Stimulated activated CD4-positive, alpha-beta T cell treated with anti-CD3 and anti-CD28 coated beads, Interleukin-1b, Interleukin-23, amount 100 ng/mL, for 1 hour (primary cell): ENCODE measurements at places on chromosomes 1 and 21.
A peak's percentile ranks its signal among the peaks of the same experiment; 100 is the strongest.

DNA sequence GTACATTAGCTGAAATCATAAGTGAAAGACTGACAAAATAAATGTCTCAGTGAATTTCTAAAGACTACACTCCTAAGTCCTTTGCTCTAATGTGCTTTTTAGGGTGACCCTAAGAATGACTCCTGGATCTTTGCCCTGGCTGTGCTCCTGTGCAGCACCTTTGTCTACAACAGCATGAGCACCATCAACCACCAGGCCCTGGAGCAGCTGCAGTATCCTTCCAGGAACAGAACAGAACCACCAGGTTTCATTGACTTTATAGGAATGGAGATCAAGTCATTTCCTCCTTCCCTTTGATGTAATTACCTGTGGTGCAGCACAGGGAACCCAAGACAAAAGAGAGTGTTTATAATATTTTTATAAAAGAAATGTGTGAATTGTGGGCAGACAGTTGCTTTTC lies 14.1 kb downstream of the GBP6 start:
- DNase-seq = no peak

DNA sequence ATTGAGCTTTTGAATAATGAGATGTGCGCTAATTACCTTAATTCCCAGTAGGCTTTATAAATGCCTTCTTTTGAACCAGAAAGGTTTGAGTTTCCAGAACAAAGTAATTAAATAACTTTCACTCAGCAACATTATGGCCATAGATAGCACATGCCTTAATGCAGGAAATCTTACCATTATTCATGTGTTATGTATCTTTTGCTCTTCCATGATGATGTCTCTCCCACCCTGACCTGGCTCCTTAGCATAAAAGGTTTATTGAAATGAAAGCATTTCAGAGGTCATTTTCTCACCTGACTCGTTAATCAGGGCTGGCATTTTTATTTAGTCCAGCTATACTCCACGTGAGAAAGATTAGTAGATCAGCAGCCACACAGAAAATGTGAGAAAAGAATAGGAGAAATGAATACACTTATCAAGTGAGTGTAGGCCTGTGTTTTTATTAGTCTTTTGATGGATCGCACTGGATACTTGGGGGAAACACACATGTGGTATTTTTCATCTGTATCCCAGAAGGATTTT lies 180.2 kb downstream of the ATP6V1G3 start:
- no peak for DNase-seq

GRCh38 chr1:102967786-102968185 lies 140.5 kb downstream of the COL11A1 start:
- DNase-seq = no peak

- DNase-seq = no peak
Measured at GRCh38 chr1:150021191-150021694, 10.7 kb upstream of the OTUD7B start.

- no peak for DNase-seq
Measured at GRCh38 chr21:25578056-25578961, 29.0 kb downstream of the MRPL39 start.

GRCh38 chr1:94191216-94191615 lies 46.2 kb downstream of the ARHGAP29 start:
- no peak for DNase-seq

GRCh38 chr1:14110040-14110439 lies 410.1 kb downstream of the PRDM2 start:
- no peak for DNase-seq

DNA sequence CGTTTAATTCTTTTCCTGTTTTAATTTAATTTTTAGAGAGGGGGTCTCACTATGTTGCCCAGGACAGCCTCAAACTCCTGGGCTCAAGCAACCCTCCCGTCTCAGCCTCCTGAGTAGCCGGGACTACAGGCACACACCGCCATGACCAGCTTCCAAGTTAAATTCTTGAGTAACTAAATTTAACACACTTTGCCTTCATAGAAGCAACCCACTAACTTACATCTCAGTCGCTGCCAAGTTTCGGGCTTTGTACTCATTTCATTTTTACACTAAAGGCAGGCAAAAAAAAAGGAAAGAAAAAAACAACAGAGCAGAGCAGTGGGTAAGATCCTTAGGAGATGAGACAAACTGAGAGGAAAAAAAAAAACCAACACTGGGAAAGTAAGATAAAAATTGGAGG lies 3.5 kb downstream of the TIAM1 start:
- no peak for DNase-seq

GRCh38 chr1:176799327-176799726 lies 336.4 kb downstream of the PAPPA2 start:
- DNase-seq = no peak

- DNase-seq = no peak
Measured at GRCh38 chr1:33420870-33421775, 9.8 kb downstream of the PHC2 start.

DNA sequence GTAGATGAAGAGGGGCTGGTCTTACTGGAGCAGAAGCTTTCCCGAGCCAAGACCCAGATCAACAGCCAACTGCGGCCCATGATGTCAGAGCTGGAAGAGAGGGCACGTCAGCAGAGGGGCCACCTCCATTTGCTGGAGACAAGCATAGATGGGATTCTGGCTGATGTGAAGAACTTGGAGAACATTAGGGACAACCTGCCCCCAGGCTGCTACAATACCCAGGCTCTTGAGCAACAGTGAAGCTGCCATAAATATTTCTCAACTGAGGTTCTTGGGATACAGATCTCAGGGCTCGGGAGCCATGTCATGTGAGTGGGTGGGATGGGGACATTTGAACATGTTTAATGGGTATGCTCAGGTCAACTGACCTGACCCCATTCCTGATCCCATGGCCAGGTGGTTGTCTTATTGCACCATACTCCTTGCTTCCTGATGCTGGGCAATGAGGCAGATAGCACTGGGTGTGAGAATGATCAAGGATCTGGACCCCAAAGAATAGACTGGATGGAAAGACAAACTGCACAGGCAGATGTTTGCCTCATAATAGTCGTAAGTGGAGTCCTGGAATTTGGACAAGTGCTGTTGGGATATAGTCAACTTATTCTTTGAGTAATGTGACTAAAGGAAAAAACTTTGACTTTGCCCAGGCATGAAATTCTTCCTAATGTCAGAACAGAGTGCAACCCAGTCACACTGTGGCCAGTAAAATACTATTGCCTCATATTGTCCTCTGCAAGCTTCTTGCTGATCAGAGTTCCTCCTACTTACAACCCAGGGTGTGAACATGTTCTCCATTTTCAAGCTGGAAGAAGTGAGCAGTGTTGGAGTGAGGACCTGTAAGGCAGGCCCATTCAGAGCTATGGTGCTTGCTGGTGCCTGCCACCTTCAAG lies 57.3 kb downstream of the LAMC2 start:
- no peak for DNase-seq

DNA sequence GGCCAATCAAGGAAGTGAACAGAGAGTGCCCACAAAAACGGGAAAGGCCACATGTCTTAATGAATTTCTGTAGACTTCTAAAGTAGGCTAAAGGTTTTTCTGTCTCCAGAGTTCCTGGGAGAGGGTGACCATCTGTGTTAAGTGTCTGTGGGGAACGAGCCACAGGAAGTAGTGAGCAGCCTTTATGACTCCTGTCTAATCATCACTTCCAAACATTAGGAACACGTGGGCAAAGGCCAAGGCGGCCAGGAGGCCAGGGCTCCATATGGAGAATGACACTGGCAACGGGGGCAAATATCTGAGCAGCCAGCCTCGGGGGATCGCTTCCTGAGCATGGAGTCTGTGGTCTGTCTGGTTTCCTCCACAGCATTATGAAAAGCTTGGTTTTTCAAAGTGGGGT lies 7.1 kb downstream of the FAM89A start:
- no peak for DNase-seq

DNA sequence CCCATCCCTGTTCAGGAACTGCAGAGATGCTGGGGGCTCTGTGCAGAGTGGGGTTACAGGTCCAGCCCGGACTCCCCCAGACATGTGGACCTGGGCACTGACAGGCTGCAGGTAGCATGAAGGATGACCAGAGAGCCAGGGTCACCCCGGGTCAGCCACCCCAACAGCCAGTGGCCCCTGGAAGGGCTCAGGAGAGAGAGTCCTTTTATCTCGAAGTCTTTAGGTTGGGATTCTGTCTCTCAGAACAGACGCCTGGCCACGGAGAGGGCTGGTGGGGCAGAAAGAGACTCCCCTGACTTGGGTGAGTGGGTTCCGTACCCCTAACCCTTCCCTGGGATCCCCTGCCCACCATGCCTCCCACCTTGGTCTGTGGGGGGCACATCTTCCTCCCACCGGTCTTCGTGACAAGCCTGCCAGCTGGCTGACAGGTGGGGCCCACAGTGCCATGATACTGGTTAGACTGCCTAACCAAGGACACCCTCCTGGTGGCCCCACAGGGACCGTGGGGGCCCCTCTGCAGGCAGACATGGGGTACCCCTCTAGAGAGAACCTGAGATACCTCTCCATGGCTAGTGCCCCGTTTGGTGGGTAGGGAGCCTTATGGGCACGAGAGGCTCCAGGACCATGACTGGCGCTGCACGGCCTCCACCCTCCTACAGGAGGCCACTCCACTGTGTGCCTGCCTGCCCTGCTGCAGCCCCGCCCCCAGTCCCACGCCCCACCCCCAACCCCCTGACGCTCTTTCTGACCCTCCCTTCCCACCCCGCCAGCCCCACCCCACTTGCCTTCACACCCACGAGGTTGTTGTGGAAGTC lies 24.2 kb downstream of the WNT9A start:
- no peak for DNase-seq

GRCh38 chr1:2887941-2888855 lies 86.7 kb upstream of the TTC34 start:
- no peak for DNase-seq

- DNase-seq = no peak
Measured at GRCh38 chr1:151720974-151721787, at the start of gene RIIAD1. Gene RIIAD1, plus strand, starts transcription at chr1:151721522. Its CDS starts 15 bp downstream, at chr1:151721537.

DNA sequence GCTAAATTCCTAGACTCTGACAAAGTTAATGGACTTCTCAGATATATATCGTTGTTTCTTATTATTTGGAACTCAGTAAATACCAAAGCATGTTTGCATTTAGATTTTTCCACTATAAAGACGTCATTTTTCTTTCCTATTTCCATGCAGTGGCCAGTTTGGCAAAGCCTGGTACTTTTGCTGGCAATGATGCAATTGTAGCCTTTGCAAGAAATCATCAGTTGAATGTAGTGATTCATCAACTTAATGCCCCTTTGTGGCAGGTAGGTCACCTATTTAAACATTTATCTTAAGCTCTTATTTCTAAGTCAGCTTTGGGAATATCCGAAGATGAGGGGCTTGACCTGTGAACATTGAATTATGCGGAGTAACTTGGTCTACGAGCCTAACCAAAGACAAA lies 12.0 kb downstream of the OTUD3 start:
- DNase-seq = no peak

- DNase-seq = no peak
Measured at GRCh38 chr21:20151741-20152140, 846.5 kb upstream of the NCAM2 start.

- no peak for DNase-seq
Measured at GRCh38 chr1:43853161-43853921, 80.3 kb upstream of the ARTN start.

GRCh38 chr1:32197837-32198236 lies 2.6 kb upstream of the CCDC28B start:
- DNase-seq = no peak

DNA sequence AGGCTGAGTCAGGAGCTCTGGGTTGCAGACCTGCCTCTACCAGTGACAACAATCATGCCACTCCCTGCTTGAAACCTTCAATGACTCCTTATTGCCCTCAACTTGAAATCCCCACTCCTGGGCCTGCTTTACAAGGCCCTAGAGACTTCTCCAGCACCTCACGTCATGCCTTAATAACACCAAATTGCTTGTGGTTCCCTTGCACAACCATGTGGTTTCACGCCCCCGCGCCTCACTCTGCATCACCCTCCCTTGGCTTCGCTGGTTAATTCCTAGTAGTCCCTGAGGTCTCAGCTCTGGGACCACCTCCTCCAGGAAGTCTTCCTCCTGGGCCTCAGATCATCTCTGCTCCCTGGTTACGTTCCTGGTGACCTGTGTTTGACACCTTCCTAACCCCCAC lies 33.0 kb downstream of the EPHA2 start:
- no peak for DNase-seq

DNA sequence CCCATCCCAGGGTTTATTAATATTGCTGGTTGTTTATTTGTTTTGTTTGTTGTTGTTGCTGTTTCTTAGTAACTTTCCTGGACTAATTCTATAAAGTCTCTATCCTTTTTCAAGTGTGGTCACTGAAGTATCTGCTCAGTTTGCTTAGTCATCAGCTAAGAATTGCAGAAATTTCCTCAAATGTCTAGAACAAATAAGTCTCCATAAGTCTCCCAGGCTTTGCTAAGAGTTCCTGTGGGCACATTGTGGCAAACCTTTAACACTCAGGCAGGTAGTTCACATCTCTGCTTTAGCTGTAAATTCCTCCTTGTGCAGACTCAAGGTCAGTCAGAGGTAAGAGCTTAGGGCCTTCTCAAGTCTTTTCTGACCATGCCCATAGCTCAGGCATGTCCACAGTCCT lies 38.9 kb upstream of the C1orf185 start:
- DNase-seq = no peak

DNA sequence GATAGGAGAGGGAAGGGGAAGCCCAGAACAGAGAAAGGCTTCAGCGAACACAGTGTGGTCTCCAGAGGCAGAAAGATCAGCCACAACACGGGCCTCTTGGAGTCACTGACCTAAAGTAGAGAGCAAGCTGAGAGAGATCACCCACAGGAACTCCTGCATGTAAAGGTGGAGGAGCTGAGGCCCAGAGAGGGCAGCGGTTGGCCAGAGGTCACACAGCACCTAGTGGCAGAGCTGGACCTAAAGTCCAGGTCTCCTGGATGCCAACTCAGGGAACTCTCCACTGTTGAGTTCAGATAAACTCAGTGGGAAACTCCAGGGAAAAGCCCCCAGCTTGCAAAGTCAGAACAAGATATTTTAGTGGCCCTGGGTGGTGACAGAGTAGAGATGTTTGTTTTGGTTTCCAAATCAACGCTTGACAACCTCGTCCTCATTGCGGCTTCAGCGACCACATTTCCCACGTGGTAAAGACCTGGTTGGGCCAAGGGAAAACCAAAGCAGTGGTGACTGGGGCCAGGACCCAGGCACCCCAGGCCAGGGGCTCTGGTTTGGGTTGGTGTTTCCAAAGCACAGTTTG lies 4.6 kb downstream of the IFFO2 start:
- peak; percentile 38 for DNase-seq

GRCh38 chr1:157969697-157970485 lies 23.6 kb upstream of the KIRREL1 start:
- no peak for DNase-seq

- DNase-seq = no peak
Measured at GRCh38 chr1:208737922-208738321, 493.7 kb upstream of the PLXNA2 start.

GRCh38 chr1:11960276-11960675 lies 20.0 kb upstream of the MFN2 start:
- no peak for DNase-seq

- no peak for DNase-seq
Measured at GRCh38 chr1:228011721-228012311, 5.0 kb downstream of the WNT3A start.

GRCh38 chr1:54981466-54981865 lies 1.0 kb downstream of the TMEM61 start:
- DNase-seq = no peak

- DNase-seq = no peak
Measured at GRCh38 chr21:41957991-41958766, 4.4 kb upstream of the C2CD2 start.

- DNase-seq = peak; percentile 1
Measured at GRCh38 chr1:226308166-226308722, 720 bp downstream of the LIN9 start.

- DNase-seq = no peak
Measured at GRCh38 chr1:61183471-61184039, 101.2 kb downstream of the NFIA start.
